ENCODE measurements at places on chromosomes 6 and 20.
A peak's percentile ranks its signal among the peaks of the same experiment; 100 is the strongest.

- no peak for DNase-seq
Observed at GRCh38 chr20:2849529-2849928, 9.0 kb downstream of the VPS16 start.

DNA sequence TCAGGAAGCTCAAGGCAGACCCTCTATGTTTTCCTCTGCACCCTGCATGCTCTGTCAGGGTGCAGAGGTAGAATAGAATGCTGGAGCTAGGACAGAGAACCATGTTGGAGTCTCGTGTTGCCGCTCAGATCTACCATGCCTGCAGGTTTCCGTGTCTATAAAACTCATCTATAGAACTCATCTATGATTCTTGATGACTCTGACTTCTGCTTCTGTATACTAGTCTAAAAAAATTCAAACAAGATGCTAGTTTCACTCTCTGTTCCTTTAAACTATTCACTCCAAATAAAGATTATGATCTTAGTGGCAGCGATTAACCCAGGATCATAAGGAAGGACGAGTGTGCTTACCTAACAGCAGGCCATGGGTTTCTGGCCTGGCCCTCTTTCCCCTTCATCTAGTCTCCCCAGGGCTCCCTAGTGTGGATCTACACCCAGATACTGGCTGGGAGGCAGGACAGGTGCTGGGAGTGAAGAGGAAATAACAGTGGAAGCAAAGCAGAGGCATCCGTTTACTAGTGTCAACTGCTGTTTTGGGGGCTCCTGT lies 162.7 kb upstream of the SUPT3H start:
- no peak for DNase-seq

DNA sequence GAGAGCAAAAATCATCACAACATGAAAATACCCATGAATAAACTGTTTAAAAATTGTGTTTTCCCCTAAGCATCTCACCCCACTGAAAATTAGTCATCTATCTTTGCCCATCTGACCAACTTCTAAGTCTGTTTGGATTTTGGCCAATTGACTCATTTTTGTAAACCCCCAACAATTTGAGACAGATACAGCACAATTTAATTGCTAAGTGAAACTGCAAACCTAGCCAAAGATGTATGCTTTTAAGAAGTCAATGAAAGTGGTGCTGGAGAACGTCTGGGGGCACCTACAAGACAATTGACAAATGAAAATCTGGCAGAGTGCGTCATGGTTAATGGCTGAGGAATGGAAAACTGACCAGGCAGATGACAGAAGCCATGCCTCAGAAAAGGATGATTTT lies 30.9 kb upstream of the SLC24A3 start:
- no peak for DNase-seq

DNA sequence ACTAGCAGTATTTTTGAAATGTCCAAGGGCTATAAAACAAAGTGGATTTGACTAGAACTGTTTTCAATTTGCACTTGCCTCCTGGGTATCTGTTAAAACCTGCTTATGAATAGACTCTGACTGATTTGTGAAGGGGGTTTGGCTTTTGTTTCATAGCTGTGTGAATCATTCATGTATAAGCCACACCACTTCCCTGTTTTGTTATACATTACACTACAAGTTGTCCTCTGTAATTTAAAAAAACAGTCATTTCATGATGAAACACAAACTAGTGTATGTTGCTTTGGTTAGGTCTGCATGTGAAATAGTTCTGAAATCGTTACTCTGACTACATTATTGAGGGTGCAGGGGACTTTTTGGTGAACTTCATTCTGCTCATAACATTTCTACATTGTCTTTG lies 121.7 kb downstream of the NKAIN2 start:
- peak; percentile 1 for DNase-seq

GRCh38 chr6:37279366-37280134 lies 21.6 kb upstream of the TMEM217 start:
- DNase-seq, result peak; percentile 50

- DNase-seq, result no peak
Observed at GRCh38 chr20:60244373-60245146, 286.3 kb downstream of the CDH26 start.

DNA sequence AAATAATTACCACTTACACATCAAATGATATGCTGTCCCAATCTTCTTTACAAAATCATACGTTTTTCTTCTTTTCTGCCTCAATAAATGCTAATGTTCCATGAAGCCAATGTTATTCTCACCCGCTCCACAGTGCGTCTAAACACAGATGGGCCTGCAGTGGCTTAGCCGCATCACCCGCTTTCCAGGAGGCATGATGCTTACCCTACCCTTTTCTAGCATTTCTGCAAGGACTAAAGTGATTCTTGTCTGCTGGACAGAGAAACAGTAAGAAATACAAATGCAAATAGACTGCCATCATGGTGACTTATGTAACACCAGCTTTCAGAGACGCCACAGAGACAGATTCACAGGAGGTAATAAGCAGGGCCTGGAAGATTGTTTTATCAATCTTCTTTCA lies 104.4 kb downstream of the RNASET2 start:
- no peak for DNase-seq

- no peak for DNase-seq
Observed at GRCh38 chr6:166813461-166813860, 142.9 kb downstream of the RNASET2 start.

- no peak for DNase-seq
Observed at GRCh38 chr20:50713657-50714101, 17.7 kb upstream of the PARD6B start.

- DNase-seq, result no peak
Observed at GRCh38 chr6:107186047-107186446, 70.7 kb upstream of the BEND3 start.

DNA sequence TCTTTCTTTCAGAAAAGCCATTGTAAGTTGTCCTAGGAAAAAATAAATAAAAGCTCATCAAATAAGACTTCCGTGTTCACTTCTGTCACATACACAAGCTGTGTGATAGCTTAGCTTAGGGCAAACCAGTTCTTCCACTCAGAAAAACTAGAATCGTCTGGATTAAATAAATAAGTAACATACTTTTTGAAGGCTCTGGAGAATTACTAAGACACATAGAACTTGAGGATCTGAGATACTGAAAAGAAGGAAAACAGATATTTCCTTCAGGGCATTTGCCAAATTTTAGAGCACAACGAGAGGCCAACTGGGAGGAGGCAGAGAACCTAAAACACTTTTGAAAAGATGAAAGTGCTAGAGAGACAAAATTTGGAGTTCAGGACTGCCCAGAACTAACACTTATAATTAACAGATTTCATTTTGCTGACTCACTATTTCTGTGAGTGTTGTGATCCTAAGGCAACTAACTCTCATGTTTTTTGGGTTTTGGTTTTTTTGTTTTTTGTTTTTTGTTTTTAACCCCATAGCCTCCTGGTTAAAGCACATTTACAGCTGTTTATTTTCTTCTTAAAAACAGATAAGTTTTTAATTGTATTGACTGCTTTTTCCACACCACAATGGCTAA lies 38.7 kb upstream of the THEMIS start:
- no peak for DNase-seq

DNA sequence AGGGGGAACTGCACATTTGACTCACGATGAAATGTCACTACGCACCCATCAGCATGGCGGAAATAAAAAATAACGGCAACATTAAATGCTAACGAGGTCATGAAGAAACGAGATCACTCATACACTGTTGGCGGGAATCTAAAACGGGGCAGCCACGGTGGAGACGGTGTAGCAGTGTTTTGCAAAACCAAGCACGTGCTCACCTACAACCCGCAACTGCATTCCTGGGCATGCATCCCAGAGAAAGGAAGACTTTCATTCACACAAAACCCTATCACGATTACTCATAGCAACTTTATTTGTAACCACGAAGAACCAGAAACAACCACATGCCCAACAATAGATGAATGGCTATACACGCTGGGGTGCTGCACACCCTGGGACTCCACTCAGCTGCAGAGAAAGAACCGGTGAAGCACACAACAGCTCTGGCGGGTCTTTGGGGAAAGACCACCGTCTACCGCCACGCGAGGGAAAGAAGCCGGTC lies 77.0 kb downstream of the YTHDF1 start:
- DNase-seq, result no peak

DNA sequence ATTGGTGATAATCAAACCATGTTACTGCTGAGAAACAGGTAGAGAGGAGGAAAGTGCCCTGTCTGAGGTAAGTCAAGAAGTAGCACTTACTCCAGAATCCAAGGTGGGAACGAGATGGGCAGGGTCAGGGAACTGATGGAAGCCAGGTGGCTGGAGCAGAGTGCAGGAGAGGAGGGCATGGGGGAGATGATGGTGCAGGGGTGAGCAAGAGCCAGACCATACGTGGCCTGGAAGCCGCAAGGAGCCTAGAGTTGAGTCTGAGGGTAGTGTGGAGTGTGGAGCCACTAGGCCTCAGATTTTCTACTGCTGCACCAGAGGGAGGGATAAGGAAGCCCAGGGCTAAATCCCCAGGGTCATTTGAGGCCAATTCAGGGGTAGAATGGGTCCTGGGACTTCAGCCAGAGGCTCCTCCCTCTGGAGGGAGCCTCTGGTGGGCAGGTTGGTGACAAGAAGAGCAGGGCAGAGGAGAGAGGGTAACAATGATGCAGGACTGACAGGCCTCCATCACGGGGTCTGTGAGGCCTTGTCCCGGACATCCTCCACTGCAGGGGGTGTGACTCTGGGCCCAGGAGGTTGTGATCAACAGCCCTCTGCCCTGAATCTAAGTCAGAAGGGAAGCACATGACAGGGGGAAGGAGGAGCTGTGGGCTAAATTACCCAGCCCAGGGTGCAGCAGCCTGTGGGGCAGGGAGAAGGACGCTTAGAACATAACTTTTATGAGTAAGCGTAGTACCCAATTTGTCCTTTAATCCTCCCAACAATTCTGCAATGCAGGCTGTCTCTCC lies 28.7 kb downstream of the COX4I2 start:
- peak; percentile 94 for DNase-seq

- no peak for DNase-seq
Observed at GRCh38 chr6:32484614-32484998, 44.9 kb downstream of the HLA-DRA start.

DNA sequence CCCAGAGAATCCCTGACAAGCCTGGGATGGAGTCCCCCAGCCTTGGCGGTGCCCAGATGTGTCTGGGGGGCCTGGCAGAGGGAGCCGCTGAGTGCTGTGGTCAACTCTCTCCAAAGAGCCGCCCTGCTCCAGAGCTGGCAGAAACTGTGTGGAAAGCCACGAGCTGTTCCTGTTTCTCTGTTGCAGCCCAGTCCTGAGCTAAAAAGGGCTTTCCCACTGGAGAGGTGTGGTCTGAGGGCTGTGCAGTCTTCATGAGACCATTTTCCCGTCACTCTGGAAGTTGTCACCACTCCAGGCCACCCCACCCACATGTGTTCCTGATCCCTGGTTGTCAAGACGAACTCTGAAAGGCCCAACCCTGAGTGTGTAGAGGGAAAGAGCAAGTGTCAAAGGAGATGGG lies 99.7 kb upstream of the KCNK16 start:
- DNase-seq, result no peak

DNA sequence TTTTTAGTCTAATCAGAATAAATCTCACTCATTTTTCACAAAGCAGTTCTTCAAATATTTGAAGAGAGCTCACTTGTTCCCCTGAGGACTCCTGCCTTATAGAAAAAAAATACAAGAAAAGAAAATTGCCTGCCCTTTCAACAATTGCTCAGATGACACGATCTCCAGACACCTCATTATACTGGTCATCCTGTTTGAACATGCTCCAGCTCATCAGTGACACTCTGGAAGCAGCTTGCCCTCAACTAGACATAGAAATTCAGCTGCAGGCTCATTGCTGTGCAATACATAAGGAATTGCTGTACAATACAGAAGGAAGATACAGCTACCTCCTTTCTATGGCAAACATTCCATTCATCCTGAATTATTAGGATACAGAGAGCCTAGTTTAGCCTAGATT lies 73.1 kb downstream of the OPN5 start:
- no peak for DNase-seq

GRCh38 chr20:55461519-55461918 lies 543.8 kb downstream of the CBLN4 start:
- DNase-seq, result no peak

- DNase-seq, result no peak
Observed at GRCh38 chr6:168302534-168302933, 17.0 kb downstream of the DACT2 start.

DNA sequence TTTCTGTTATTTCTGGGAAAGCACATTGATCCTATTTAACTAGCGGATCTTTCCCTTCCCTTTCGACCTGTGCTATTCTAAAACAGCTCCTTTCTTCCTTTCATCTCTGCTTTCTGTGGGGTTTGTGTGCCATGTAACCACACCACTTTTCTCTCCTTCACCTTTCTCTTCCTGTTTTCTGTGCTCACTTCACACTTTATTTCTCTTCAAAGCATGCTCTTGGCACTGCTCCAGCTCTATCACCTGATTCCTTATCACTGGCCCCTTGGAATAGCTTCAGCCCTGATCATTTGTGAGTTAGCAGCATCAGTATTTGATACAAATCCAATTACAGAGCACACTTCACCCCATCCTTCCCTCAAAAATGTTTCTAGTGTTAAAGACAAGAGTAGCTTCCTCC lies 8.1 kb upstream of the METTL24 start:
- no peak for DNase-seq

- DNase-seq, result no peak
Observed at GRCh38 chr6:167760979-167761793, 65.5 kb upstream of the AFDN start.

- no peak for DNase-seq
Observed at GRCh38 chr20:1173698-1174097, 11.1 kb downstream of the TMEM74B start.

Measured in inflammatory macrophage treated with lipopolysaccharide for 1 hour (primary cell).